SW 1271 (cell line): ENCODE measurements at places on chromosomes 2 and 18.

GRCh38 chr18:66211749-66212148, 392.1 kb downstream of the CDH19 start:
- no peak for DNase-seq

DNA sequence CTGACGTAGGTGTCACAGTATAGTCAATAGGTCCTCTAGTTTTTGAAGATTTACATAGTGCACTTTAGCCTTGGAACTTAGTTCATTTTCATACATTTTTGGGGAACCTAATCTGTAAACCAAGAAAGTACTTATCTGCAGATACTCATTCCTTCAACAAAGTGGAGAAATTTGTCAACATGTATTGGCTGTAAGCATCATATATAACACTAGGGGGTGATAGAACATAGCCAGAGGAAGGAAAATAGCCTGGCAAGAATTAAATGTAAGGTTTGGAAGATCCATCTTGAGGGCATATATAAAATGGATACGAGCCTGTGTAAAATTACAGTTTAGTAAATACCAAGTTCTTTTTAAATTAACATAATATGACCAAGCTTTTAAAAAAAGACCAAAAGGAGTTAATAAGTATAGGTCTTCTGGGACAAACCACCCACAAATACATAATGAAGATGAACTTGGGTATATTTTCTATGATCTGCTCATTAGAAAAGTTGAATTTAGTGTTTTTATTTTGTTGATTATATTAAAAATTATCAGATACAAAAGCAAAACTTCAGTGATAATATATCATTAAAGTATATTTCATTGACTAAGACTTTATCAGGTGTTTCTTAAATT, 18.2 kb downstream of the RPL37A start:
- no peak for DNase-seq

DNA sequence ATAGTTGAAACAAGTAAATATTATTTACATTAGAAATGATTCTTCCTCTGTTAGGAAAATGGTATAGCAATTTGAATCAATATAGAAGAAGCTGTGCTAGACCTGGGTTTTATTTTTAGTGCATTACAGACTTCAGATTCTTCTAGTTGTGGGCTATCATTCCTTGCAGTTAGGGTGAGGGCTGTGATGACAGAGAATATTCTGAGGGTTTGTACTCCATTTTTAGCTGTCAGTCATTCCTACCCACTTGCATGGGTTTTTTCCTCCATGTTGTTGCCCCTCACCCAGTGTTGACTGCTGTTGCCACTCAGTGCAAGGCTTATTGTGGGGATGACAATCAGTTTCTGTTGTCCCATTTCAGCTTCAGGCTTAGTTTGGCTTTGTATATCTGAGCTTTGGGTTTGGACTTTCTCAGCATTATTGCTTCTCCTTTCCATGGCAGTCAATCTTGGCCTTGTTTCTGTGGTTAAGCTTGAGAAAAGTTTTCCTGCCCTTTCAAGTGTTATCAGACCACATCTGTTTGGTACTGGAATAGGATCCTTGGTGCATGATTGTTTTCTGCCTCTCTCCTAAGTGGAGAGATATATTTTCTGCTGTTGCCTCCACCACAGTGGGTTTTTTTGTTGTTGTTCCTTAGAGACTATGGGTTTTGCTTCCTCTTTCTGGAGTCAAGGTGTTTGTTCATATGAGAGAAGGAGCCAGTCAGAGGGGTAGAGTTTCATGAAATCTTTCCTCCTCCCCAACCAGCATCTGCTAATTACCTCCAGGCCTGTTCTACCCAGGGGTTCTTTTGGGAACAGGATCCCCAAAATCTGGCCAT, 312.7 kb upstream of the CWC22 start:
- no peak for DNase-seq

DNA sequence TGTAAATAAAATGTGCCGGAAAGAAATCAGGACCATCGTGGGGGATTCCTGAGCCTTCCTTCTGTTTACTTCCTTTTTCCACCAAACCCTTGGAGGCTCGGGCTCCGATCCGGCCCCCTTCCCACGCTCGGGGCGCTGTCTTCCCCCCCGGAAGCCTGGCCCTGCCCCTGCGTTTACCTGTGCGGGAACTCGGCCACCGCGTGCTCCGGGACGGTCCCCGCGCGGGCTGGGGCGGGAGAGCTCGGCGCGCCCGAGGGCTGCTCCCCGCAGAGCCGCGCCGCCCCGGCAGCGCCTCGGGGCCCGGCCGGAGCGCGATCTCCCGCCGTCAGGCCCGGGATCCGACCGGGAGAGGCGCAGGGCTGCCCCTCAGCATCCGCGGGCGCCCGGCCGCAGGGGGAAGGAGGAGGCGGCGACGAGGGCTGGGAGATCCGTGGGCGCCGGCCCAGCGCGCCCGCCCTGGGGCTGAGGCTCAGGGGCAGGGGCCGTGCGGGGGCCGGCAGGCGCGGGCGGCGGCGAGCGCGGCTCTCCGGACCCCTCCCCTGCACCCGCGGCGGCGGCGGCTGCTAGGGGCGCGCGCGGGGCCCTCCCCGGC, 435 bp downstream of the ADCY3 start:
- no peak for DNase-seq

DNA sequence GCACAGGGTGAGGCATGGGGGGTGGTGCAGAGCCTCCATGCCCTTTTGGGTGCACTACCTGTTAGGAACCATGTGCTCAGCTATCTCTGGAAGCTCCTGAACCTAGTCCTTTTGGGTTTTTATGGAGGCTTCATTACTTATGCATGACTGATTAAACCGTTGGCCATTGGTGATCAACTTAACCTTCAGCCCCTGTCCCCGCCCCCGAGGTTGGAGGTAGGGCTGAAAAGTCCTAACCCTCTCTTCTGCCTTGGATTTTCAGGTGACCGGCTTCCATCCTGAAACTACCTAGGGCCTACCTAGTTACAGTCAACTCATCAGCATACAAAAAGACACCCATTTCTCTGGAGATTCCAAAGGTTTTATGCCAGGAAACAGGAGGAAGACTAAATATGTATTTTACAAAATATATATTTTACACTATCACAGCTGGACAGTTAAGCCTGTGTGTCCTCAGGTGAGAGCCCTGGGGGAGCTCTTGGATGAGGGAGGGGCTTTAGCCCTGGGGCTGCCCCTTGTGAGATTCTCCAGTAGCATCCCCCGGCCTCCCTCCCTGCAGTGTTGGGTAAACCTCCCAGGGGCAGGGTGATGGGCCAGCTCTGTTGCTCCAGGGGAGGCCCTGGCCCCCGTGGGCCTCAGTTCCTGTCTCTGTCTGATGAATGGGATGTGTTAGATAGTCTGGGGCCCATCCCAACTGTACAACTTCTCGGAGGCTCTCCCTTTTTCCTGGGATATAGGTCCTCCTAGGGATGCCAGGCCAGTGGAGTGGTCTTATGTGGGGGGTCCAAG, 24.1 kb downstream of the GLI2 start:
- no peak for DNase-seq

DNA sequence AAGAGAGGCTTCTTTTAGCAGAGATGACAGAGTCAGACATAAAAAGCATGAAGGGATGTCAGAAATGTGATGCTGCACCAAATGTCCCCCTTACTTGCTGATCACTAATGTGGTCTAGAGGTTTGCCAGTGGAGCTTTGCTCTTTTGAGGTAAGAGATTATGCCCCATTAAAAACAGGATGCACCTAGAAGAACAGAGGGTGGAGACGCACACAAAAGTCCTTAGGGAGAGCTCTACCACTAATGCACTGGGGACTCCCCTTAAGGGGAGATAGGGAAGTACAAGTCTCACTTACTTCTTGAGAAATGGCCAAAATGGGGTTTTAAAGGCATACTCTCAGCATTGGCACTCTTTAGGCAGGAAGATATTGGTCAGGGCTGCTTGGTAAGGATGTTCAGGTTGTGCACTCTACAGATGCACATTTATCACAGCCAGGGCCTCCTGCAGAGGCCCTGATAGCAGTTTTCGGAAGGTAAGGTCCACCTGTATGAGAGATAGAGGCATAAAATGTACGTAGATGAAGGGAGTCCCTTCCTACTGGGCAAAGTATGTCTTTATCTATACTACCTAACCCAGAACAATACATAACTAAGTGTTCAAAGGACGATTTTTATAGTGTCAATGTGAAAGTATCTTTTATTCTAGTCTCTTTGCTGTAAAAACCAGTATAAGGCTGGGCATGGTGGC, 17.0 kb upstream of the SCYGR1 start:
- no peak for DNase-seq

- no peak for DNase-seq
Observed at GRCh38 chr2:44107086-44107740, 61.5 kb upstream of the PPM1B start.
